Stimulated activated CD8-positive, alpha-beta memory T cell treated with anti-CD3 and anti-CD28 coated beads, Interleukin-15, amount 100 ng/mL, for 4 hours (primary cell): ENCODE measurements at places on chromosomes 5 and 9.

- no peak for DNase-seq
Measured at GRCh38 chr9:97978371-97979130, 4.6 kb upstream of the ANP32B start.

GRCh38 chr9:37705787-37706186 lies 47.8 kb upstream of the TRMT10B start:
- no peak for DNase-seq

GRCh38 chr9:18056993-18057369 lies 417.0 kb upstream of the ADAMTSL1 start:
- no peak for DNase-seq

- DNase-seq: no peak
Measured at GRCh38 chr9:83466877-83467276, 71.3 kb downstream of the FRMD3 start.

- no peak for DNase-seq
Measured at GRCh38 chr5:33023649-33024048, 312.5 kb downstream of the NPR3 start.
